Fibroblast of skin of back (primary cell): ENCODE measurements at places on chromosomes 16 and 17.

GRCh38 chr17:39174920-39175694, 9.1 kb upstream of the ARL5C start:
- peak; percentile 64 for DNase-seq

- peak; percentile 23 for DNase-seq
These were observed 16.7 kb downstream of the SLC6A2 start for GRCh38 chr16:55672471-55672870.

DNA sequence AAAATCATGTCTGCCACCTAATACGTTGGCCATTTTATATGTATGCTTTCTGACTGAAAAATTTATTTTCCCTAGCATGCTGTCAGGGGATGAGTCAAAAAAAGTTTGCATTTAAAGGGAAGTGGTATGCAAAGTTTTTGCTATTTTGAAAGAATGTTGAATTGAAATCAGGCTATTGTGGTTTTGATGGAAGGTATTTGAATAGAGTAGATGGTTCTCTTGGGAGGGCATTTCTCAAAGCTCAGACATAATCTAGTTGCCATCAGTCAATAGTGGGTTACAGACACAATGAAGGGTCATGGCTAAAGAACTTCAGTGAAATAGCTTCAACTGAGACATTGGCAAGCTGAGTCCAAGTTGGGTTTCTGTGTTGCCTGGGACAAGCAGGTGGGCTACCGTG, 102.4 kb downstream of the MAP2K6 start:
- peak; percentile 66 for DNase-seq

DNA sequence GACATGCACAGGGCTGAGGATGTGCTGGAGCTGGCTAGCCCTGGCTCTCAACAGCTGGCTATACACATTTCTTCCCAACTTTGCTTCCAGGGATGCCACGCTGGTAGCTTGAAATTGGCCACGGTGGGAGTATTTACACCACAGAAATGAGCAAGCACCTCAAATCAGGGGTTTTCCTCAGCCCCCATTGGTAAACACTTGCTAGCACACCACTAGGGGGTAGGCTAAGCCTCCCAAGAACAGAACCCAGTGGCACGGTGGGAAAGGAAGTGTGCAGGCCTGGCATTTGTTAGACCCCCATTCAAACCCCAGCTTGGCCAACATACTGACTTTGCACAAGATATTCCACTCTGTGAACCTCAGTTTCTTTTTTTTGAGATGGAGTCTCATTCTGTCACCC, 12.9 kb downstream of the DRC3 start:
- no peak for DNase-seq

- no peak for DNase-seq
These were observed 11.1 kb downstream of the CA10 start for GRCh38 chr17:52147431-52147830.

- DNase-seq = peak; percentile 26
These were observed 593 bp upstream of the WDR45B start for GRCh38 chr17:82648742-82649331.

DNA sequence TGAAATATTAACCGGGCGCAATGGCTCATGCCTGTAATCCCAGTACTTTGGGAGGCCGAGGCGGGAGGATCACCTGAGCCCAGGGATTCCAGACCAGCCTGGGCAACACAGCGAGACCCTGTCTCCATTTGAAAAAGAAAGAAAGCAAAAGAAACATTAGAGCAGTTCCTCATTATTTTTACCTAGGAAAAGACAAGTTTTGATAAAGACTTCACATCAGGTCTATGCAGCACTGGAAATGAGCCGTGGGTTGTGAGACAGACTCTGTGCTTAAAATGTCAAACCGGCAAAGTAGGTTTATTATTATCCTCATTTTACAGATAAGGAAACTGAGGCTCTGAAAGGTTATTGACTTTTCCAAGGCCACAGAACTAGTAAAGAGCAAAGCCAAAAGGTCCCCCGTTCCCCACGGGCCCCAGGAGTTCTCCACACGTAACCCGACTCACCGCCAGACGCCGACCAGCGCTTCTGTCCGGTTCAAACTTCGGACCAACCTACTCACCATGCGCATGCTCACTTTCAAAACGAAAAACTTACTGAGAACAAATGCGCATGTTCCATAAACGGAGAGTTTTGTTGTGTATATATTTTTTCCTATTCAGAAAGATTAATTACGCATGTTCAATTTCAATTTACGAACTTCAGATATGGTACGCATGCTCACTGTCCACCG, 356 bp downstream of the TUBD1 start:
- DNase-seq = no peak

DNA sequence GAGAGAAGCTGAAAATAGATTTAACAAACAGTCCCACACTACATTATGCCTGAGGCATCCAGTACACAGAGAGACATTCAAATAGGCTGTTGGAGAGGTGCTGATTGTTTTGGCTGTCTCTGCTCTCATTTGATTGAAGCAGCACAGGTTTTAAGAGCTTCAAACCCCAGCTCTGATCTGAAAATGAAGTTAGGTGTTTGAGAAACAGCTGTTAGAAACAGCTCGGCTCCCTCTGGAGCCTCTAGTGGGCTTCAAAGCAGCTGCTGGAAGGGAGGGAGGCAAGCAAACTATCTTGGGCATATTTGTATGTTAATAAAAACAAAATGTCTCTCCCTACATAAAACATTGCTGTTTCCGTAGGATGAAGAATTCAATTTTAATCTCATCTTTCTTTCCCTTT, 607.3 kb upstream of the GOT2 start:
- DNase-seq = no peak

DNA sequence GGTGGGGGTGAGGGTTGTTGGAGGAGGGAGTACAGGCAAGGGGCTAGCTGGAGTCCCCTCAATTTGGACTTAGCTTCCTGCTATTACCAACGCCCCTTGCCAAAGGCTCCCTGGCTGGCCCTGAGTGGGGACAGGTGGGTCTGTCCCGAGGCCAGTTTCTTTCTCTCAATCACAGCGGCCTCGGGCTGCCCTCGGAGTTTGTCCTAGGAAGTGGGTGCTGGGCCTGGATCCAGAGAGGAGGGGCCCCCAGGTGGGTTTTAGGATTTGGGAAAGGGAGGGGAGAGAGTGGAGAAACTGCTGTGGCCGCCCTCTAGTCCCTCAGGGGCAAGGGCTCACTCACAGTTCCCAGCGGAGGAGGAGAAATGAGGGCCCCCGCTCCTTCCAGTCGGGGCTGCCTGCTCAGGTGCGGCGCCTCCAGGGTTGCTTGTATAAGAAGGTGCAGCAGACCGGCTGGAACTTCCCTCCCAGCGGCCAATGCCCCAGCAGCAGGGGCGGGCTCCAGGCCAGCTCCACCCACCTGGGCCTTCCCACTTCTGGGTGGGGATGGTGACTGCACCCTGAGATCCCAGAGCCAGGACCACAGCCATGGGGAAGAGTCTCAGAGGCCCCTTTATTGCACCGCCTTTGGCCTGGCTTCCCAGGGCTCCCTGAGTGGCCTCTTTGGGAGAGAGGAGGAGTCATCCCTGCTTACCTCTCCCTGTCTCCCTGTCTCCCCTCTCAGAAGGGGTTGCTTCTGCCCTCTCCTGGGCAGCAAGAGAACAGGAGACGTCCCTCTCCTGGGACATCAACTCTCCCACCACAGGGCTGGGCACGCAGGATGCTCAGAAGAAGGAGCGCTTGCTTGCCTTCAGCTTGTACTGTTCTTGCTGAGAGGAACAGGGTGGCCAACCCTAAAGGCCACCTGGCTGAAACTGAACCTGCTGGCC, 112.0 kb upstream of the SMURF2 start:
- DNase-seq = peak; percentile 78

GRCh38 chr16:52114379-52114778, 432.6 kb downstream of the TOX3 start:
- peak; percentile 30 for DNase-seq

- peak; percentile 51 for DNase-seq
These were observed 13.8 kb downstream of the IGSF6 start for GRCh38 chr16:21638573-21638975.
